ENCODE measurements at places on chromosomes 2 and 18.

- no peak for DNase-seq
Observed at GRCh38 chr2:66689456-66690051, 254.6 kb downstream of the MEIS1 start.

DNA sequence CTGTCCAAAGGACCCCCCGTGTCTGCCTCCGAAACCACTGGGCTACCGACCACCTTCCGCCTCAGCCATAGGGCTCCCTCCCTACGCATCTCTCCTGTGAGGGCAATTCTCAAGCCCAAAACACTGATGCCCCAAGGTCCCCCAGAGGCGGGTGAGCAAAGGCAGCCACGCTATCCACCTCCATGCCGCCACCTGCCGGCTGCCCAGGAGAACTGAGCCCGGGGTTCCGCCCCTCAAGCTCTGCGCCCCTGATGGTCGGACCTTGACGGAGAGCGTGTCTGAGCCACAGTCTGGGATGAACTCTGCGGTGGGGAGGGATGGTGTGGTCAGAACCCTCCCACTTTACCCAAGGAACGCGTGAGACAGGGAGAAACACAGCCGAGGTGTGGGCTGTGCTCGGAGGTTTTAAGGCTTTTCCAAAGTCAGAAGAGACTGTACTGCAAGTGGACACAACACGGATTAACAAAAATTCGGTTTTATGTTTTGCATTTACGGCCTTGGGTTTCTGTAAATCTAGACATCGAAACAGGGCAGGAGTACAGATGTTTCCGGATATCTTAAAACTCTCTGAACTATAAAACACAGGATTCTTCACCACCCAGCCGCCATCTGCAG, 114.1 kb downstream of the ZNF516 start:
- DNase-seq, result no peak

DNA sequence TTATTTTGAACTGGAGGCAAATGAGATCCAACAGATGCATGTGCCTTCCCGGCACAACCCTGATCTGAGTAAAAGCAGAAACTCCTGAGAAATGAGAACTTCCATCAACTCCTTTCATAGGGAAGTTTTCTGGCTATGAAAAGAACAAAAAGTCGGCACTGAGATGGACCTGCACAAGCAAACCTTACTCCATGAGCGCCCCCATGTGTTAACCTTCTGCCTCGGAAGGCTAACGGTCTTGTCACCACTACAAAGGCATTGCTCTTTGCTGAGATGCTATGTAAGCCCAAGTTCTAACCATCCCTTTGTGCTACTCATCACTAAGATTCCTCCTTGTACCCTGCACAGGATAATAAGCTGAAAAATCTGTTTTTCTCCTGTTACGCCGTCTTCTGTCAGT, 57.3 kb upstream of the SULT1C3 start:
- DNase-seq, result peak; percentile 52

- no peak for DNase-seq
Observed at GRCh38 chr2:216606551-216607276, 26.5 kb upstream of the IGFBP2 start.

DNA sequence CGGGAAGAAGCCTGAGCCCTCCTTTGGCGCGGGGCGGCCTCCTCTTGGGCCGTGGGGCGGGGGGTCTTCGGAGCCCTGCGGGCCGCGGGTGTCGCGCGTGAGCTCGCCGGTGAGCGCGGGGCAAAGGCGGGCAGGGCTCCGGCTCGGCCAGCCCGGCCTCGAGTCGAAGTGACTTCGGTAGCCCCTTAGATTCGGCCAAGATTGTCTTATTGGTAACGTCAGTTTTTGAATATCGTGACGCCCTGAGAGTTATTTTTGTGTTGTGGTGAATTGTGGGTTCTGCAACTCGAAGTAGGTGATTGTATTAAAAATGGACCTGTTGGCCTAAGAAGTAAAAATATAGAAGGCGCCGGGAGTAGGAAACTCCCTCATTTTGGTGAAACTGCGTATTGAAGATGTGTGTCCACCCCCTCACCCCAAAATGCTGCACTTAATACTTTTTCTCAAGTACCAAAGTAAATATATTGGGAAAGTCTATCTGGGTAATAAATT, 669 bp downstream of the MARCHF7 start:
- peak; percentile 36 for DNase-seq

- DNase-seq, result no peak
Observed at GRCh38 chr2:133097666-133098065, 427.7 kb upstream of the LYPD1 start.

- DNase-seq, result no peak
Observed at GRCh38 chr2:197416268-197416667, 18.6 kb downstream of the SF3B1 start.

DNA sequence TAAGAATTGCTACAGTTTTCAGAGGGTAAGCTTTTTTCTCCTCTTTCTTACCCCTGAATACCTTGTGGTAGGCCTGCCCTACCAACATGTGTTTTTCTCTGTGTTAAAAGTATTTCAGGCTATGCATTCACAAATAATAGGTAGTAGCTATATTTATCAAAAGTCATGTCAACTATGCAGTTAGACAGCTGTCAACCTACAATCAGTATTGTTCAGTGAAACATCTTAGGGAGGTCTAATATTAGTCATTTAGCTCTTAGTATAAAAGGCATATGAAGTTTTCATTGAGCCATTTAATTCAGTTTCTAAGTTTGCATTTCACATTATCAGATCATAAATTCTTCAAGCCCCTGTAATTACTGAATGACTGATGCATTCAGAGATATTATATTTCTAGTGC, 36.7 kb downstream of the XIRP2 start:
- no peak for DNase-seq

GRCh38 chr18:11050966-11051365, 98.4 kb downstream of the PIEZO2 start:
- DNase-seq, result no peak

DNA sequence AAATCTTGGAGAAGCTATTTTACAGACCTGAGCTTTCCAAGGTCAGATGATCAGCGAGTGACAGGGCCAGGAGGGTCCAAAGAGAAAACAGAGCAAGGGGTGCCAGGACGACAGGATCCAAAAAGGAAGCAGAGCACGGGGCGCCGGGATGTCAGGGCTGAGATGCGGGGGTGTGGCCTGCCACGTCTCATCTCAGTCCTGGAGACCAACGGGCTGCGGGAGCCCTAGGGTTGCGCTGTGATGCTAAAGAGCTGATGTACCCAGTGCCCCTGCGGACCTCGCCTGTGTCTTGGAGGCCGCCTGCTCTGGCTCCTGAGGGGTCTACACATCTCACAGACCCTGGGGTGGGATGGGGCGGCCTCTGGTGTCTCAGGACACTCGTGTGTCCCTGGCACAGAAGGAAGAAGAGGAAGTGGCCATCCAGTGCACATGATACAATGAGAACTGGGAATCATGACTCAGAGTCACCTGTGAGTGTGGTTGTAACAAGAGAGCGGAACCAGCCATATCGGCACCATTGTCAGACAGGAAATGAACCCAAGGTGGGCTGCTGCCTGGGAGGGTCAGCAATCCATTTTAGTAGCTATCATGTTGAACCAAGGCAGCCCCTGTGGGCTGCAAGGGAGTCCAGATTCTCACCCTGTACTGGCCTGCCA, 97.8 kb downstream of the MYT1L start:
- no peak for DNase-seq

- no peak for DNase-seq
Observed at GRCh38 chr2:162043132-162043531, 30.9 kb downstream of the DPP4 start.

DNA sequence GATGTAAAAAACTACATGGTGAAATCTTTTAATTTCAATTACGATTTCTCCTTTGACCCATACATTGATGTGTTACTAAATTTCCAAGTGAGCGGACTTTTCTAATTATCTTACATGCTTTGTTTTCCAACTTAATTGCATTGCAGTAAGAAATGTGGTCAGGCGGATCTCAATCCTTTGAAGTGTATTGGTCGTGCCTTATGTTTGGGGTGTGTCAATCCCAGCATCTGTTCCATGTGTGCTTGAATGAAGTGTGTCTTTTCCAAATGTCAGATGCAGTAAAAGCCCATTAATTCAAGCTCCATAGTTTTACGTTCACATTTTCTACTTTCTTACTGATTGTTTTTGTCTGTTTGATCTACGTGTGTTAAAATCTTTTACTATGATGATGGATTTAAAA, 113.1 kb downstream of the UXS1 start:
- DNase-seq, result no peak

GRCh38 chr2:189802396-189802912, 18.2 kb downstream of the PMS1 start:
- DNase-seq, result no peak

DNA sequence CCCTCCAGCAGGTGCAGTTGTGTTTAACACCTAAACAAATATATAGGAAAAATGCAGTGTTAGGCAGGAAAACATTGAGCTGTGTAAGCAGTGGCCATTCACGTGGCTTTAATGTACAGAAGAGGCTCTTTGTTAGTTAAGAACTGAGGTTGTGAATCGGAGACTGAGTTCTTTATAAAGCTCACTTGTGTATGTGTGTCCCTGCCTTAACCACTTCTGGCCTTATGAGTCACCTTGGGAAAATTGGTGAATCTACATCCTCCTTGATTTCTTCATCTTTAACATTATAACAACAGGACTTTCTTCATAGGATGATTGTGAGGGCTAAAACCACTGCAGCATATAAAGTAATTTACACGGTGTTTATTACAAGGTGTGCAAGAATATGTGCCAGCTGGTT, 188.4 kb upstream of the TPO start:
- DNase-seq, result peak; percentile 13

- no peak for DNase-seq
Observed at GRCh38 chr2:187847245-187848208, 293.3 kb upstream of the TFPI start.

DNA sequence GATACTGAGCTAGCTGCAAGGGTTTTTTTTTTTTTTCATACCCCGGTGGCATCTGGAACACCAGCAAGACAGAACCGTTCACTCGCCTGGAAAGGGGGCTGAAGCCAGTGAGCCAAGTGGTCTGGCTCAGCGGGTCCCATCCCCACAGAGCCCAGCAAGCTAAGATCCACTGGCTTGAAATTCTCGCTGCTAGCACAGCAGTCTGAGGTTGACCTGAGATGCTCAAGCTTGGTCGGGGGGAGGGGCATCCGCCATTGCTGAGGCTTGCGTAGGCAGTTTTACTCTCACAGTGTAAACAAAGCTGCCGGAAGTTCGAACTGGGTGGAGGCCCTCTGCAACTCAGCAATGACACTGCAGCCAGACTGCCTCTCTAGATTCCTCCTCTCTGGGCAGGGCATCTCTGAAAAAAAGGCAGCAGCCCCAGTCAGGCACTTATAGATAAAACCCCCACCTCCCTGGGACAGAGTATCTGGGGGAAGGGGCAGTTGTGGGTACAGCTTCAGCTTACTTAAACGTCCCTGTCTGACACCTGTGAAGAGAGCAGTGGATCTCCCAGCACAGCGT, 5.1 kb upstream of the MIB1 start:
- peak; percentile 75 for DNase-seq

DNA sequence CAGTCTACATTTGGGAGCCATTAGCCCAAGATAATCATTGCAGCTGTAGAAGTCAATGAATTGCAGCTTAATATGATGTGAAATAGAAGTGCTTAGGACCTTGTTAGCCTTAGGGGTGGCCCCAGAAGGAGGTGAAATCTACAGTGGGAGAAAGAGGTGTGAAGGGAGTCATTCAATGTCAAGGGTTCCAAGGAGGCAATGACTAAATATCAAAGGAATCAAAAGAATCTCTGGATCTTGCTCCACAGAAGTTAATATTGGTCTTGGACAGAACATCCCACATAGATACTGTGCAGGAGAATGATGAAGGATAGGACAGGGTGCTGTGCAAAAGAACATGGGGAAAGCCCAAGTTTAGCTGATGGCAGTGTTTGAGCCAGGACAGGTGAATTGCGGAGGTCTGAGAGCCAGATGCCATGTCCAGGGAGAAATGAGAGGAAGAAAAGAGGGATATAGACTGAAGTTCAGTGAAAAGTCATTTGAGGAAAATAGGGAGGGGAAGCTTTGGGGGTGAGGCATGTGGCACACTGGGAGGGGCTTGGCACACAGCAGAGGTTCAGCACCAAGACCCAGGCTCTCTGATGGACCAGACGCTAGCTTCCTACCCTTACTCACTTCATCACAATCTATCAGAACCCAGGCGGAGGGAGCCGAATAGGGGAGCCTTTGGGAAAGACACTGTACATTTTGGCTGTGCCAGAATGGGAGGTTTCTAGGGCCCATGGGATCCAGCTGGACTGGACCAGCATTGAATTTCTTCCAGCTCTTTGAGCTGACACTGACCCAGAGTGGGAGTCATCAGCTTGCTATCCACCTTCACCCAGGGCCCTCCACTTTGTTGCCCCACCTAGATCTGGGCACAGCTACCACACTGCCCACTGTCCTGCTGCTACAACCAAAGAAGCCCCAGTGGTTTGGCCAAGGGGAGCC, 2.2 kb downstream of the IL1F10 start:
- DNase-seq, result no peak

DNA sequence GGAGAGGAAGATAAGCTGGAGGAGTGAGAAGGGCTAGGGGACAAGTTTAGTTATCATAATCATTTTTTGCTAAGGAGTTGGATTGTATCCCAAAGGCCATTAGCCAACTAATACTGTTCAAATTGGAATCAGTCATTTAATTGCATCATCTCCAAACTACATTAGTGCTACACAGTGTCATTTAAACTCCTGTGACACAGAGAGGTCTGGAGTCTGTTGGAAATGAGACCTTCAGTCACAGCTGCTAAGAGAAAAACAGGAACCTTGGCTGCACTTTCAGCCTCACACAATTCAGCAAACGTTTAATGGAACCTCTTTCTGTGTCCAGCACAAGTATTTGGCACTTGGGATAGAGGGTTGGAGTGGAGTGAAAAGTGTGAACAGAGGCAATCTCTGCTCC, 175.5 kb upstream of the MGAT5 start:
- no peak for DNase-seq

GRCh38 chr2:176138923-176139660, 9.6 kb downstream of the HOXD8 start:
- DNase-seq, result no peak

DNA sequence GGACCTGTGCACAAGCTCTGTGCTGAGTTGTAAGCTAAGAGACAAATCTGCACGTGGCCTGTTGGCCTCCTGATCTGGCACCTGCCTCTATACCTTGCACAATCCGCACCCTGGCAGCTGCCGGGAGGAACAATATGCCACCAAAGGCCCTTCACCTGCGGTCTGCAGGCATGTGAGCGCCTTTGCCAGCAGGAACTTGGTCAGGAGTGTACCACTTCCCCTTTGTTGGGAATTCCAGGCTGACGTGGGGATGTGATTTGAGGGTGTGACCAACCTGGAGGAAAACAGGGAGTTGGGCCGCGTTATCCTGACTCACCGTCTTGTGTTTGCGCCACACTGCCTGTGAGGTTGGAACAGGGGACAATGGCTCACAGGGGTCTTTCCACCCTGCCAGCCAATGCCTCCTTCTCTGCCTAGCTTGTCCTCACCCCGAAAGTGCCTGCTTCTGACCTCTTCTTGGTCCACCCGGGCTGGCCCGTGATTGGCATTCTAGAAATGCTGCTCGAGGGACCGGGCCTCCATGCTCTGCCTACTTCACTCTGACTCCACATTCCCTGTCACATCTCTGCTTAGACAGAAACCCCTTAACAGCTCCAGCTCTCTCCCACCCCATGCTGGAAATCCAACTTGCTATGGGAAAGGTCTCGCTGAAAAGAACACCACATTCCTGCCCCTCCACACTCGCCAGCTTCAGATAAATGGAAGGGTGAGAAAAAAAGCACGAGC, 67.1 kb upstream of the MAP4K4 start:
- DNase-seq, result no peak
